NCI-H2171 treated with DMSO at 0.1 percent for 48 hours (cell line): ENCODE measurements at places on chromosomes 2 and 18.

- DNase-seq = peak; percentile 53
Measured at GRCh38 chr2:196170606-196171247, 651 bp downstream of the STK17B start.

DNA sequence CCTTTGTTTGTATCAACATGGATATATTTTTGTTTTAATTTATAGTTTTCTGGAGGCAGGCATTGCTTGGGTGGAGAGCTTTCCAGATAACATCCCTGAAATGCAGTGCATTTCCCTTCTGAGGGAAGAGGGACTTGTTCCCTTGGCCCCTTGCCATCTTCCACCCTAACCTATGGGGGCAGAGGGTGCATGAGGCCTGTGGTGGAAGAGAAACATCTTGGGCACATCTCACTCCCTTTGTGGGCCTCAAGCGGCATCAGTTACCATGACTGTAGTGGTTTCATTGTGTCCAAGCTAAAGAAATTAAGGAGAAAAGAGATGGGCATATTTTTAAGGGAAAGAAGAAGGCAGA is 5.3 kb upstream of the RPL37A start:
- no peak for DNase-seq

DNA sequence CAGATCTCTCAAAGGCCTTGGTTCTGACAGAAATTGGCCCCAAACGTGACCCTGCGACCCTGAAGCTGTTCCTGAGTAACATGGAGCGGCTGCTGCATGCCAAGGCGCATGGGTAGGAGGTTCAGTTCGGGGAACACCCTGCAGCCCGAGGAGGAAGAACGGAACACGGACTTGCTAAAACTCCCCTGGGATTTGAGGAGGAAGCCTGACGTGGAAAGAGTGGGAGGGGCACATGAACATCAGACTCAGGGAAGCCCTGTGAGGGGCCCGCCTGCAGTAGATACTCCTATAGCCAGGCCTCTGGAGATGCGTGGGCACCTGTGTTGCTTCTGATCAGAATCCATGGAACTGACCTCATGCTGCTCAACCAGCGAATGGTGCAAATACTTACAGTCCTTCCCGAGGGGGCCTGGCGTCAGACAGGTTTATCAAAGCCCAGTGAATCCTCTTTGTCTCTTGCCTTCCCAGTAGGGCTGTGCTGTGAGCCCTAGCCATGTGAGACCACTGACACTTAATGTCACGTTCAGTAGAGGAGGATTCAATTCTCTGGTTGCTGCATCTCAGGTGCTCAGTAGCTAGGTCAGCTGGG is 46.8 kb downstream of the IMPA2 start:
- no peak for DNase-seq

DNA sequence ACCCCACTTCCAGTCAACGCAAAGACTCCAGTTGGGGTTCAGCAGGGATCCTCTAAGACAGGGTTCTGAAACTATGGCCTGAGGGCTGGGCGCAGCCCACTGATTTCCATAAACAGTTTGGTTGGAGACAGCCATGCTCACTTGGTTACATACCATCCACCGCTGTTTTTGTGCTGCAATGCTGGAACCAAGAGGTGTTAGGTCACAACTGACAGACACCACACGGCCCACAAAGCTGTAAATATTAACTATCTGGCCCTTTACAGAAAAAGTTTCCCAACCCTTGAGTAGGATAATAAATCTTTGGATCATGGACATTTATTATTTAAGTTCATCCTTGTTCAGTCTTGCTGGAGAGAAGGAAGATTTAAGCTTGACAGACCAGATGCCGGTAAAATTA is 8.4 kb upstream of the CD226 start:
- DNase-seq = no peak

- DNase-seq = no peak
Measured at GRCh38 chr18:2392446-2392845, 178.9 kb downstream of the METTL4 start.

- DNase-seq = no peak
Measured at GRCh38 chr2:20346565-20347381, 3.9 kb downstream of the PUM2 start.

GRCh38 chr2:86238354-86238753 is 39.1 kb downstream of the MRPL35 start:
- no peak for DNase-seq

DNA sequence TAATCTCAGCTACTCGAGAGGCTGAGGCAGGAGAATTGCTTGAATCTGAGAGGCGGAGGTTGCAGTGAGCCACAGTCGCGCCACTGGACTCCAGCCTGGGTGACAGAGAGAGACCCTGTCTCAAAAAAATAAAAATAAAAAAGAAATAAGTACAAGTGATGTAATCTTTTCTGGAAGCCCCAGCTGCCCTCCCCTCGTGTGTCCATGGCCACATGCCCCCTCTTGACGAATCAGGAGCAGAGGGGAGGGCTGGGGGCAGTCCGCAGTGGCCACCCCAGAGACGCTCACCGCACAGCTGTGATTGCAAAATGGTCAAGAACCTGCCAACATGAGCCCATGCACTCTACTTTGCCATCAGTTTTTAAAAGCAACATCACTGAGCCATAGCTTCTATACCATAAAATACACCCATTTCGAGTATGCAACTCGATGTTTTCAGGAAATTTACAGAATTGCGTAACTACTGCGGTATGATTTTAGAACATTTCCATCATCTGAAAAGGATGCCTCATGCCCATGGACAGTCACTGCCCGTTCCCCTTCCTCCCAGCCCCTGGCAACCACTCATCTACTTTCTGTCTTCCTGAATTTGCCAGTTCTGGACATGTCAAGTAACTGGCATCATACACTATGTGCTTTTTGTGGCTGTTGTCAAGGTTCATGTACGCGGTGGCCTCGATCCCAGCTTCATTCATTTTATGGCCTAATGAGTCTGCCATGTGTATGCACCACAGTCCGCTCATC is 88.1 kb downstream of the NDUFA10 start:
- no peak for DNase-seq

DNA sequence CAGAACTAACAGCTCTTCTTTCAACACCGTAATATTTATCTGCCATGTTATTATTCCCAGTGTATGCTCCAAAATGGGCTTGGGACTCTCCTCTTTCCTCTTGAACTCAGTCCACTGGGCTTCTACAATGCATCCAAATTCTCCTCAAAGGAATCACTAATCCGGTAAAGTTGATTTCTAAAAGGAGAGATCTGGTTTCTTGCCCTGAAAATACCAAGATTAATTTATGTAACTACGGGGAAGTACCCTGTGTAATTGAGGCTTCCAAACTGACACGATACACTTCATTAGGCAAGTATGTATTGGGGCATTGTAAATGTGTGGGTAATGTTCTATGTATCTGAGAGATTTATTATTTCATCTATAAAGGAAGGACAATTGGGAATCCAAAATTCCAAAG is 5.7 kb downstream of the NCKAP5 start:
- DNase-seq = no peak

DNA sequence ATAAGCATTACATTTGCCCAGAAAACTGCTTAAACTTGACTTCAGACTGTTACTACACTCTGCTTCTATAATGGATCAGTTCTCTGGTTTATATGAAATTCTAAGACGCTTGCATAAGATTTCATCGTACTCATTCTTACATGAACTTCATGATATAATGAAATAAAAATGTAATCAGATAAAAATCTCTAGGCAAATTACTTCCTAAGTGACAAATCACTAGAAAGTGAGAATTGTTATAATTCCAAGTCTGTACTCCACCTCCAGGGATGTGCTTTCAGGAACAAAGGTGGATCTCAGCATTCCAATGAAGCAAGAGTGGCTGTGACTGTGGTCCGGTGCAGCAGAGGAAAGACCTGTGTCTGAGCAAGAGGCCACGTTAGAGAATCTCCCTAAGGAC is 226.2 kb downstream of the PIEZO2 start:
- DNase-seq = no peak

GRCh38 chr2:168348076-168348475 is 100.7 kb upstream of the STK39 start:
- peak; percentile 27 for DNase-seq

GRCh38 chr2:40625849-40626248 is 174.0 kb upstream of the SLC8A1 start:
- DNase-seq = no peak

- DNase-seq = no peak
Measured at GRCh38 chr2:121502246-121502645, 28.4 kb upstream of the RNU4ATAC start.

DNA sequence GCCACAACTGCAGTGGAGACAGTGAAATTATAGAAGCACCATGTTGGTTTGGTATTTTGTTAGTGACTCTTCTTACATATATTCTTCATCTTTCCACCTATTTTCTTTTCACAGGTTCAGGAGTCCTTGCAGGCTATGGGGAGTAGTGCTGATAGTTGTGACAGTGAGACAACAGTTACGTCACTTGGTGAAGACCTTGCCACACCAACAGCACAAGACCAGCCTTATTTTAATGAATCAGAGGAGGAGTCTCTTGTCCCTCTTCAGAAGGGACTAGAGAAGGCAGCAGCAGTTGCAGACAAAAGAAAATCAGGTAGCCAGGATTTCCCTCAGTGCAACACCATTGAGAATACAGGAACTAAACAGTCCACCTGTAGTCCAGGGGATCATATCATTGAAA is 23.6 kb downstream of the ITPRID2 start:
- DNase-seq = no peak

DNA sequence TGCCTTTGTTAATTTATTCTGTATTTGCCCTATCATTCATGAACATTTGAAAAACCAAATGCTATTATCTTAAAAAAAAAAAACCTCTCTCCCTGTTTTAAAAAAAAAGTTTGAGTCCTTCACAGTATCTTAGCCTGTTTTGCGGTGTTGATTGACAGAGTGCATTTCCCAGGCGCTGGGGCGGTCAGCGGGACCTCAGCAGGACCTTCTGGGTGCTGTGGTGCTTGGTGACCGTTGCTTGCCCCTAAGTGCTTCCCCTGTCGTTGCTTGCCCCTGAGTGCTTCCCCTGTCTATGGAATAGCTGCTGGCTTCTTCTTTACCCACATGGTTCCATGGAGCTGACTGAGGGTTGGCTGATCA is 12.1 kb downstream of the ATP6V1C2 start:
- DNase-seq = no peak

DNA sequence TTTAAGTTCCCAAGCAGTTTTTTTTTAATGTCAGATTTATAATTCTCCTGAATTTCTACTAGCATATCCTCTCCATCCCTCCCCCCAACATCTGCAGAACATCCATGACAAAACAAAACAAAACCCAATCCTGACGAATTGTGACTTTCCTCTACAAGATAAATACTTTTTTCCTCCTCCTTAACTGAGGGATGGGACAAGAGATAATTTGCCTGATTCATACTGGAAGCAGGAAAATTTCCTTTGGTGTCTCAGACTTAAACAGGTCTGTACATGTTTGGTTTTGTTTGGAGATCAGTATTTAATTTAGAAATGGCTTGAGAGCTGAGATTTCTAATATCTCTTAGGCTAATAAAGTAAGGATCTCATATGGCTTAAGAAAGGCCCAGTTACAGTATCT is 2.2 kb downstream of the CAVIN2 start:
- DNase-seq = no peak

- no peak for DNase-seq
Measured at GRCh38 chr18:63099848-63100629, 219.5 kb downstream of the BCL2 start.

GRCh38 chr2:39620067-39620466 is 45.6 kb upstream of the TMEM178A start:
- DNase-seq = no peak

- no peak for DNase-seq
Measured at GRCh38 chr2:239263669-239264491, 136.9 kb downstream of the HDAC4 start.

- DNase-seq = no peak
Measured at GRCh38 chr2:176156301-176156806, 753 bp upstream of the HOXD3 start.

GRCh38 chr2:23566241-23567142 is 181.5 kb downstream of the KLHL29 start:
- DNase-seq = peak; percentile 22

GRCh38 chr2:240996834-240997140 is 1.6 kb upstream of the SNED1 start:
- no peak for DNase-seq

- peak; percentile 43 for DNase-seq
Measured at GRCh38 chr2:110105608-110106467, 9.8 kb downstream of the MALL start.

- no peak for DNase-seq
Measured at GRCh38 chr2:118386641-118387302, 298.5 kb downstream of the INSIG2 start.

DNA sequence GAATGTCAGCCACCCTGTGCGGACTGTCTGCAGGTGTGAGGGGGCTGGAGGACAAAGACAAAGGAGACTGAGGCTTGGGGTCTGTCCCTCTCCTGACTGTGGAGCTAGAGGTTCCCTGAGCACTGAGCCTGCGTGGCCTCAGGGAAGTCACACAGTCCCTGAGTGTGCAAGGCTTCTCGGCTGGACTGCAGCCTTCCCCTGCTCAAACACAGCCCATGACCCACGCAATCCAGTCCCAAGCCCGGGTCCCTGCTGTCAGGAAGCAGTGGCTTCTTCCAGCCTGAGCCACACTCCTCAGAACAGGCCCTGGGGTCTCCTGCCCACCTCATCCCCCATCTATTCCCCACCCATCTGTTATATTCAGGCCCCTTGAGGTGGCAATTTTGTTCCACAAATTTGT is 2.7 kb downstream of the ASTL start:
- no peak for DNase-seq

DNA sequence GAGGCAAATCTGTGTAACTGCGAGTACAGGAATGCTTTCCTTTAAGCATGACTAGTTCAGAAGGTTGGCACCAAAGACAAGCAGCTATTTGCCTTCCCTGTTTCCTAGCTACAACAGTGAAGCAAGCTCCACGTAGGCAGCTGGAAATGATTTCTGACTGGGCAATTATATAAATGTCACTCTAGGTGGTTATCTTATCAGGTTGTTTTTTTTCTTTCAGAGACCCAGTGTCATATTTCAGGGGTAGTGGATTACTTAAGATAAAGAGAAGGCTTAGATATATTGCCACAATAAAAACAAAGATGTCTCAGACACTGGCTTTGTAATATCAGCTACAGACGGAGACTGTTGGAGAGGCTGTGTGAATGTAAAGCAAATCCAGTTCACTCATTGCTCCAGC is 748.9 kb upstream of the NXPH2 start:
- peak; percentile 64 for DNase-seq

DNA sequence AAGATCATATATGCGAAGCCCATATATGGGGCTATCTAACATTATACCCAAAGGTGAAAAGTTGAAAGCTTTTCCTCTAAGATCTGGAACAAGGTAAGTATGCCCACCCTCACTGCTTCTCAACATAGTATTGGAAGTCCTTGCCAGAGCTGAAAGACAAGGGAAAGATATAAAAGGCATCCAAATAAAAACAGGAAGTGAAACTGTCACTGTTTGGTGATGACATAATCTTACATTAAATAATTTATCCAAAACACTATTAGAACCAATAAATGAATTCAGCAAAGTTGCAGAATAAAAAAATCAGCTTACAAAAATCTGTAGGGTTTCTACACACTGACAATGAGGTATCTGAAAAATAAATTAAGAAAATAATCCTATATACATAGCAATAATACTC is 205.8 kb downstream of the INSIG2 start:
- DNase-seq = no peak

DNA sequence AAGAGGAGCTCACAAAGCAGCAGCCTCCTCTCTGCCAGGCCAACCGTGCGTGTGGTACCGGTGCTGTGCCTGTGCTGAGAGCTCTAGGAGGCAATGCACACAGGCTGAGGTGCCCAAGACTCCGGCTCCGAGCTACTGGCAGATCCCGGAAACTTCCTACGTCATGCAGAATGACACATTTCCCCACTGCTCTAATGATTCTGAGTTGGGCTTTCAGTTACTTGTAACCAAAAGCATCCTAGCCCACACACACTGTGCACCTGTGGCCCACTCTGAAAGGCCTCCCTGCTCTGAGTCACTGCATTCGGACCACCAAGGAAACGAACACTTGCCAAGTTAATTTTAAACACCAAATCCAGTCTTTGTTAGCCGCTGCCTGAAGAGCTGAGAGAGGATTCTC is 9.3 kb upstream of the RNU4ATAC start:
- DNase-seq = no peak
